Activated CD4-positive, alpha-beta T cell treated with anti-CD3 and anti-CD28 coated beads, Interleukin-2, amount 50 U/mL, for 1 hour (primary cell): ENCODE measurements at places on chromosomes 5 and 9.

GRCh38 chr5:15995341-15996052, 184.1 kb downstream of the MARCHF11 start:
- DNase-seq = no peak

DNA sequence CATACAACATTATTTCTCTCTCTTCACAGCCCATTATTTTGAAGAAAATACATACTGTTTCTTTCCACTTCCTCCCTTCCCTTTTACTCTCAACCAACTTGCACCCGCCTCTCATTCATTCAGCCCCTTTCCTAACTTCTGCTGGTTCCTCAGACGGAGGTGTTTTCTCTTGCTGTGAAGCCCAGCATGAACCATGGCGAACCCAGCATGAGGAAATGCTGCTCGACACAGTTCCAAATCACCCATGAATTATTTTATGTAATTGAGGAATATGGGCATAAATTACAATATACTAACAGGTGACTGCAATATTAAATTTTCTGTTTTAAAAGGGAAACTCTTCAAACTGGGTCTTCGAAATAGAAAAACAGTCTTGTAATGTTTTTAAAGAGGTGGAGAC, 124.8 kb downstream of the MEF2C start:
- DNase-seq = no peak

DNA sequence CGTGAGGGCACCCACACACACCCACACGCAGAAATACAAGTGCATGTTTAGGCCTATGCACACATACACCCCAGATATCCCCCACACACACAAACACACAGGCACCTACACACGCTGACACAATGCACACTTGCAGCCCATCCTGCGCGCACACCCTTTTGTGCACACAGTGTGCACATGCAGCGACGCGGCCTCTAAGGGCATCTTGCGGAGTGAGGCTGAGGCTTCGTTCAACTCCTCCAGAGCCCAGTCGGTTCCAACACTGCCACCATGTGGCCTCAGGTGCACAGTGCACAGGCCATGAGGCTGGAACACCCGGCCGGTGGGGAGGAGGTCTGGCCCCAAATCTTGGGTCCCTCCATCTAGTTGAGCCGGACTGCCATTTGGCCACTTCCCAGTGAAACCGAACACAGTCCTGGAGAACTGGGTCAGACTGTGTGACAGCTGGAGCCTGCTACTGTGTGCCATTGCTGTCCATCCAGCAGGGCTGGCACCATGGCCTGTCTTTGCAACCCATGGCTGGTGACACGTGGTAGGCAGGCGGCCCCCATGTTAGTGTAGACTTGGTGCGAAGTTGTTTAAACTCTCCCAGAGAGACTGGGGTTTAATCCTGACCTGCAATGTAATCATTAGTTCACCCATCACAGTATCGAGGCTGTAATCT, 97.7 kb upstream of the MVB12B start:
- DNase-seq = peak; percentile 63

DNA sequence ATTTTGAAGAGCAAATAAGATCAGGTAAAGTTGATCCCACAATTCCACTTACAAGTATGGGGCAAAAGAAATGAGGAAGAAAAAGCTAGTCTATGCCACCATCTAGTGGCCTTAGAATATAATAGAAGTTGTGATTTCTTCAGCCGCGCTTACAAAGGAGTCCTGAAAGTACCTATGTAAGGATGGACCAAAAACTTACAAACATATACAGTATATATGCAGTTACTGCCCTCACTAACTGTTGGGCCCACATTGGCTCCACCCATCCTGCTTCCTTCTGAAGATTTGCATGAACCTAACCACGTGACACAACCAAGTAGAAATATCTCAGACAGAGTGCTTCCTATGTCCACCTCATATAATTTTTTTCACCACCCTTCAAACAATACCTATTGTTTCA, 11.7 kb upstream of the OR13D1 start:
- no peak for DNase-seq

GRCh38 chr5:174282391-174282790, 236.9 kb downstream of the NSG2 start:
- no peak for DNase-seq

GRCh38 chr5:34580983-34581382, 75.1 kb upstream of the RAI14 start:
- no peak for DNase-seq

DNA sequence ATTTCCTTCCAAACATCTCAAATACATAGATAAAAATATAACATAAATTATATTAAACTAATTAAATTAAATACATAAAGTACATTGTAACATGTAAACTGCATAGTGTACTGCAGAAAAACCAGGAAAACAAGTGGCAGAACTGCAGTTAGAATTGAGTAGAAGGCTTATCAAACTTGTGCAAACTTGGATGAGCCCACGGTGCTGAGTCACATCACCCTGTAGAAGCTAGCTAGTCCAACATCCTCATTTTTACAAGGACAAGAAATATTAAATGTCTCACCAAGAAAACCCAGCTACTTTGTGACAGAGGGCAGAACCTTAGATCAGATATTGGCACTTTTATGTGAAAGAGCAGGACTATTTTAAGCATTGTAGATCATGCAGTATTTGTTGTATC, 807.9 kb upstream of the NUDT12 start:
- no peak for DNase-seq

DNA sequence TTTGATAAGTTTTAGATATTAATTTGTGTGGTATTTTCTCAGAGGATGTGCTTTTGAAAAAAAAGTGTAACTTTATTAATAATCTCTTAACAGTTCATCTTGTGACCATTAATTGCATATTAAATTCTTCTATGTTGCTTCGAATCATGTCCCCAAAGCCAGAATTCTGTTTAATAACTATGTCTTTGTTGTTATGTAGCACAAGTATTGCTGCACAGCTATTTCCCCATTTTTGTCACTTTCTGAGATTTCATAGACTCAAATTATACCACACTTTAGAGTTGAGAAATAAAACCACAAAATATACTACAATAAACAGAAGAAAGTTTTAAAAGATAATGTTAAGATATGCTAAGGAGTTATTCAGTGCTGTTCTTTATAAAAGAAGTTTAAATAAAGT, 2.8 kb downstream of the MEF2C start:
- DNase-seq = no peak

GRCh38 chr5:179451114-179451827, 99.1 kb upstream of the RUFY1 start:
- no peak for DNase-seq

- DNase-seq = no peak
These were observed 4.5 kb downstream of the SLF1 start for GRCh38 chr5:94623011-94623410.

GRCh38 chr5:72799721-72800120, 16.7 kb upstream of the TNPO1 start:
- DNase-seq = no peak

DNA sequence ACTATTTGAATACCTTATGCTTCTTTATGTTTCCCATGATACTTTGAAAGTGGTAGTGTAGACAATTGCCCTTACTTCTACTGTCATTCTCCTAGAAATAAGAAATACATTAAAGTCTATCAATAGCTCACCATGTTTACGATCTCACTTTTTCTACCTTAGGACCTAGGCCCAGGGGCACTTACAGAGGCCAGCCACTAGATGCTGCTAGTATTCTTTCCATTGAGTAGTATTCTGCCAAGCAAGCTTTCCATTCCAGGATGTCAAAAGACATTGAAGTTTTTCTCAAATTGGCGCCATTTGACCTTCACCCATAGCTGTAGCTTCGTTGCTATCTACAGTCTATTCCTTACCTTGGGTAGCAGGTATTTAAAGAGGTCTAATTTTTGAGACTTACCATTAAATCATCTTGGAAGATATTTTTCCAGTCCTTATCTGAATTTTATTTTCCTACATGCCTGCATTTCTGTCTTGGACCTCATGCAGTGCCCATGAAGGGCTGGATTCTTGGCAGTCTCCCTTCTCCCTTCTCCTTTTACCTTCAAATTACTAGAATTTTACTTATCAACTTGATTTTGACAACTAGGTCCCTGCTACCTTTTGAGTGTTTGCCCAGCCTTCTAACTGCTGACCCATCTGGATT, 246.0 kb upstream of the NUDT12 start:
- DNase-seq = no peak

GRCh38 chr9:136338511-136338910, 11.2 kb downstream of the GPSM1 start:
- DNase-seq = no peak

GRCh38 chr5:33073881-33074327, 362.8 kb downstream of the NPR3 start:
- DNase-seq = no peak

DNA sequence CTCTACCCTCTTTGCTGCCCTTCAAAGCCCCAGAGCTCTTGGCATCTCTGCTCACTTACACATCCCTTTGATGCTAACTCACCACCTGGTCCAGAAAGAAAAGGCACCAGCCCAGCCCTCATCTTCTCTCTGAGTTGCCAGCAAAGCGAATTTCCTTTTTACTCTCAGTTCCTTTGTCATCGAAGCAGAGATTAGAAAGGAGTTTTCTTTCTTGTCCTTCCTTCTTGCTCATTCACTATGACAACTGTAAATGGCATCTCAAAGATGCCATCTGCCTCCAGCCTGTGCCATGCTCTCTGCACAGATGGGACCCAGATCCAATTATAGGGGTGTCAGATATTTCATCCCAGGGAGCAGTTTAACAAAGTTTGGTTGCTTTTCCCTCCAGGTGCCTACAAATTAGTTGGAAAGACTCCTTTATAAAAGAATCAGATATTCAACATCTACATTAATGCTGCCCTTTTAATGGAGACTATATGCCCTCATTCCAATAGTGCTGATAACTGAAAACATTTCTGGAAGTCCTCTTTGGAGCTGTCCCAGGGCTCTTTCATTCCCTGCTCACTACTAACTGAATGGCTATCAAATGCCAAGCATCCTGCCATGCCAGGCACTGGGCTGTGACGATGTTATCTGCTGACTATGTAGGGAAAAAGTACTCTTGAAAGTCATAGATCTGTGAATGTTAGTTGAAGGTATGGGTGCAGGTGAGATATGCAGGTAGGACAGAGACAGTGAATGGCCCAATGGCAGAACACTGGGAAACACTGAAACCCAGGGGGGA, 58.9 kb downstream of the SUSD1 start:
- no peak for DNase-seq

GRCh38 chr5:103434057-103434456, 128.5 kb downstream of the NUDT12 start:
- DNase-seq = no peak
